ENCODE measurements at places on chromosomes 5 and 9.

GRCh38 chr9:122201641-122202040 is 27.1 kb downstream of the LHX6 start:
- DNase-seq: no peak

GRCh38 chr5:42390115-42390514 is 33.1 kb upstream of the GHR start:
- DNase-seq: no peak

DNA sequence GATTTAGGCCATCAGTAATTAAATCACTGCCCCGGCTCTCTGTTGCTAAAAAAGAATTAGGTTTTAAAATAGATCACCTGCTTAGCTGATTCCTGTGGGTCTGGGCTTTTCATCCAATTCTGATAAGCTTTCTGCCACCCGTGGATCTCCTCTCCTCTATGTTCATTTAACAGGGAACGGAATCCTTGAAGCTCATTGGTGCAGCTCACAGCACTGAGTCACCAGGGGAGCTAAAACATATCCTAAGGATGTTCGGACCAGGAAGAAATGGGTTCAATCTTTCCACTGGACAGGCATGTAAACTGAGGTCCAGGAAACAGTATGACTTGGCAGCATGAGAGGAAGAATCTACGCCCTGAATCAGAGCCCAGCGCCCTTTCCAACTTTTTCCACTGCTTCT is 267.1 kb upstream of the GRIA1 start:
- DNase-seq: no peak

- DNase-seq: no peak
These were observed 46.7 kb downstream of the TRIP13 start for GRCh38 chr5:939368-939767.

DNA sequence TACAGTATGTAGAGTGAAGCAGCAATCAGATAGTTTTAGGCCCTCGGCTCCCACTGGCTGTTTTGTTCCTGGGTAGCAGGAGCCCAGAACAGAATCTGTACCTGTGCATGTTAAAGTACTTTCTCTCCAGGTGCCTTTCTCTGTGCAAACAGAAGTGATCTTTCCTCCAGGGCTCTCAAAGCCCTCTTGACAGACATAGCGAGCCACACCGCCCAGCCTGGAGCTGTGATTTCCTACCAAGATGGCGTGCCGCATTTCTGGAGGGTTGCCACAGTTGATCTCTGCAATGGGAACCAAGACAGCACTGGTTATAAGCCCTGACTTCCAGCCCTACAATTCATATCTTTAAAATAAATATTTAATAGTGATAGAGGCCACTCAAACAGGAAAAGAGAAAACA is 50.9 kb downstream of the SUSD1 start:
- no peak for DNase-seq
